Nephron progenitor cell (in vitro differentiated cells): ENCODE measurements at places on chromosomes 2 and 18.

DNA sequence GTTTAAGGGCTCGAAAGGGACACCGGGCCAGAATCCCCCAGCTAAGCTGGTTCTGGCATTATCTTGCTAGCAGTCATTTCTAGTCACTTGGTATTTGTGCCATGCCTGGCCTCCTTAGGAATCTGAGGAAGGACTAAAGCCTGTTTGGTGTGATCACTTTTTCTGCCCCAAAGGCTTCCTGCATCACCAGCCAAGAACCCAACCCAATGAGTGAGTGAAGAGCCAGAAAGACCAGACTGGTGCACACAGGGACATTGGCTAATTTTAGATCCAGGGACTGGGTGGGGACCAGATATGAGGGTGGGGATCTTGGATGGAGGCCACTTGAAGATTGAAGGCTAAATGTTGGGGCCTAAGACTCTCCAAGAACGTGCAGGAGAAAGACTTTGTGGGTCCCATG is 411.9 kb upstream of the TNP1 start:
- no peak for DNase-seq

DNA sequence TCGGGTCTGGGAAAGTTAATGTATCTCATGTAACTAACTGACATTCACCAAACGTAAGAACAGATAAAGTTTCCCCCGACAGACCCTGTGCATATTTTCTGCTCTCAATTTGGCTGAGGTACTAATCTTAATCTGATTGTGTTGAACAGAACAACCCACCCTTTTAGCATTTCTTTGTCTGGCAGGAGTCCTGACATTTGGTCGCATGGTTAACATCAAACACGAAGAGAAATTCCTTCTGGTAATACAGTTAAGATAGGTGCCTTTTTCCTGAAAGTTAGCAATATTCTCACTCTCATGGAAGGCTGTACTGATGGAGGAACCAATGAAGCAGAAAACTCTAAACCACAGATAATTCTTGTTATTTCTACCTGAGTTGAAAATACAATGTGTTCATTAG is 520.8 kb downstream of the PARD3B start:
- DNase-seq: no peak

DNA sequence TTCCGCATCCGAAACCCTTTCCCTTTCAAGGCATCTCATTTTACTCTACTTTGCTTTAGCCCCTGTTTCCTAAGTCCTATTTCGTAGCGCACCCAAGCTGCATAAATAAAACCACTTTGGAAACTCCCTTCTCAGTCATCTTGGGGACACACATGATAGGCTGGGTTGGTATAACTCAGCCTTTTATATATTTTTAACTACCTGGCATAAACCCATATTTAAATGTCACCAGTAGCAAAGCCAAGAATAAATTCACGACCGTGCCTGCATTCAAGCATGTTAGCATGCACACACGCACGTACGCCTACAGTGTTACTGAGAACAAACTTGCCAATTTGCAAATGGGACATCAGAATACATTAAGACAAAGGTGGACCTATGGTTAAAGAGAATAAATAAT is 564.7 kb upstream of the PIK3C3 start:
- DNase-seq: no peak

DNA sequence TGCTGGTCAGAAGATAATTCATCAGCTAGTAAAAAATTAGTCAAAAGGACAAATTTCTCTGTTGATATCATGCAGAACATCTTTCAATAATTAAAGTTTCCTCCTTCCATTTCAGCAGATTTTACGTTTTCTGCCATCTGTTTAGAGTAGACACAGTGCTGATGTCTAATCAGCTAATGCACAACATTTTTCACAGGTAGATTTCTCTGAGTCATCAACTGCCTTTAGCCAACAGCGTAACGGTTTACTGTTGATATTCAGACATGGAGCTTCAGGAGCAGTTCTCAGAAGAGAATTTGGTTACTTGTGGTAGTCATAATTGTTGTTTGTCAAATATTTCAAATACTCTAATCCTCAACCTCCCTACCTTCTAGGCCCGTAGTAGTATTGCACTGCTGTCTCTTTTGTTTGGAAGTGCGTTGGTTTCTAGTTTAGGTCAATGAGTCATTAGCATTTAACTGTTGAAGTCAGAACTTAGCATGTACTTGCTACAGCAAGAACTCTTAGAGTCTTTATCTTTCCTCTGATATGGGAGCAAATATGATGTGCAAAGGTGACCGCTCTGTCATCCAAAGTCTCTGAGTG is 86.8 kb upstream of the TFPI start:
- DNase-seq: no peak

- DNase-seq: no peak
These were observed 1.4 kb upstream of the TUBA4B start for GRCh38 chr2:219251656-219252055.

DNA sequence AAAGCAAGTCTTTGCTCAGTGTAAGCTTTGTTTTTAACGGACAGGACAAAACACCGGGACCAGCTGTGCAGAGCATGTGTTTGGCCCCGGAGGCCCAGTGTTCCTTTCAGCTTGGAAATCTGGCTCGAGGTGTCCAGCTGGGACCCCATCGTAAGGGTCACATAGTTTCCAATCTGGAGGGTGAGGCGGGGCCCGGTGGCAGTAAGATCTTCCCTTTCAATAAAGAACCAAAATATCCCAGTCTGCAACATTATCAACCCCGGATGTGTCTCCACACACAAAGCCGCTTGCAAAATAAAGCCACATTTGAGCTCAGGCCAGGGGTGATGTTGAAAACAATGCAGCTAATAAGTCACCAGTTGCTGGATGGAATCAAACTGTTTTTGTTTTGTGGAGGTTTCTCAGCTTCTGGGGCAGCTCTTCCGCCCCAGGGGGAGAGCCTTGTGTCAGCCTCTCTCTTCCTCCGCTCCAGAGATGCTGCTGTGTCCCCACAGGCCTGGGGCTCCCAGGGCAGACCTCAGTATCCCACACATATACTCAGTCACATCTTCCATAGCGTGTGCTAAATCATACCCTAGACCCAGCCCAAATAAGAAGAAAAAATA is 138.6 kb upstream of the GLI2 start:
- DNase-seq: no peak

- no peak for DNase-seq
These were observed 1.3 kb downstream of the FOXI3 start for GRCh38 chr2:88450925-88451810.
